Hepatic stellate cell (primary cell): ENCODE measurements at places on chromosomes 2 and 18.

- DNase-seq: peak; percentile 9
Observed at GRCh38 chr2:137161250-137161649, 395.9 kb downstream of the THSD7B start.

GRCh38 chr2:217681791-217682190, 321.0 kb downstream of the TNS1 start:
- no peak for DNase-seq

DNA sequence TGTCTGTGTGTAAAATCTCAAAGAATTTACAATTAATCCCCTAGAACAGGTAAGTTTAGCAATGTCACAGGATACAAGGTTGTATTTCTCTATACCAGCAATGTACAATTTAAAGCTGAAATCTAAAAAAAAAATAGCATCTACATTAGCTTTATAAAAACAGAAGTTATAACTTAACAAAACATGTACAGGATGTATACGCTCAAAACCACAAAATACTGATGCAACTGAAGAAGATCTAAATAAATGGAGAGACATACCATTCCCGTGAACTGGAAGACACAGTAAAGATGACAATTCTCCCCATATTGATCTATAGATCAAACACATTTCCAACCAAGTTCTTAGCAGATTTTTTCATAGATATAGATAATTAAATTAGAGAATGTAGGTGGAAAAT, 17.5 kb upstream of the RANBP2 start:
- DNase-seq: no peak

DNA sequence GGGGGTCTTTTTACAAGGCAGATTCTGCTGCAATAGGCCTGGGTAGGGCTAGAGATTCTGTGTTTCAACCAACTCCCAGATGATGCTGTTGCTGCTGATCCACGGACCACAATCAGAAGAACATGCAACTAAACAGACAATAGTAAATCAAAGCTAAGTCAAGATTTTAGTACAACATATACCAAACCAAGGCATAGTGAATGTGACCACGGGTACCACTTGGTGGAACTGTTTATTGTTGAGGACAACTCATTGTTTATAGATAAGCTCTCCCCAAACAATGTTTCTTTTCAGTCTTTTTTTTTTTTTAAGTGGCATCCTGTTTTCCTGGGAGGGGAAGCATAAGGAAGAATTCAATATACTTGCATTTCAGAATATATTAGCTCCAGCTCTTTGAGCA, 36.0 kb upstream of the DARS1 start:
- DNase-seq: no peak

DNA sequence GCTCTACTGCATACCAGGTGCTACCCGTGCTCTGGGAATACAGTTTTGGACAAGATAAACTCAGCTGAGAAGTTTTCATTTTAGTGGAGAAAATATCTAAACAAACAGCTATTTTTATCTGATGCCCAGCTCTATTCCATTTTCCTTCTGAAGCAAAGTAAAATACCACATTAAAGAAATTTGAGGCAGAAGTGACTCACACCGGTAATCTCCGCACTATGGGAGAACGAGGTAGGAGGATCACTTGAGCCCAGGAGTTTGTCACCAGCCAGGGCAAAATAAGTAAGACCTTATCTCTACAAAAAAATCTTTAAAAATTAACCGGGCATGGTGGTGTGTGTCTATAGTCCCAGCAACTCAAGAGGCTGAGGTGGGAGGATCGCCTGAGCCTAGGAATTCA, 416.2 kb upstream of the LYPD1 start:
- no peak for DNase-seq

- no peak for DNase-seq
Observed at GRCh38 chr2:17160594-17160993, 357.6 kb downstream of the RAD51AP2 start.

DNA sequence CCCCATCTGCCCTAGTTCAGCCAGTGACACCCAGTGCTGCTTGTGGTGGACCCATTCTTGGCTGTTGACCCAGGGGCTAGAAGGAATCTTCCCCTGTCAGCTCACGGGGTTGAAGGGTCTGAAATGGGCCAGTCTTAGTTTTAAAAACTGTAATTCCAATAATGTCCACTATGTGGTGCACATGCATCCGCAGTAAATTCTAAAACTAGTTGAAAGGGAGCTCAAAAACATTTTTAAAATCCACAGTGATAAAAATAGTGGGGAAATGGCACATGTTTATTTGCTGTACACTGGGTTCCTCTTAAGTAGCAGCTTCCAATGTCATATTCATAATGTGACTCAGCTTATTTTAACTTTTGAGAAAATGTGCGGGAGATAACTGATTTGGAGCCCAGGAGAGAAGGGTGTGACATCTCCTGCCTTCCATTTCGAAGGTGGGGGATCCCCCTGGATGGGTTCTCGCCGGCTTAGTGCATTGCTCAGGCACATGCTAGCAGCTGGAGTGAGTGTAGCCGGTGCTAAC, 32.8 kb downstream of the GRHL1 start:
- peak; percentile 59 for DNase-seq

DNA sequence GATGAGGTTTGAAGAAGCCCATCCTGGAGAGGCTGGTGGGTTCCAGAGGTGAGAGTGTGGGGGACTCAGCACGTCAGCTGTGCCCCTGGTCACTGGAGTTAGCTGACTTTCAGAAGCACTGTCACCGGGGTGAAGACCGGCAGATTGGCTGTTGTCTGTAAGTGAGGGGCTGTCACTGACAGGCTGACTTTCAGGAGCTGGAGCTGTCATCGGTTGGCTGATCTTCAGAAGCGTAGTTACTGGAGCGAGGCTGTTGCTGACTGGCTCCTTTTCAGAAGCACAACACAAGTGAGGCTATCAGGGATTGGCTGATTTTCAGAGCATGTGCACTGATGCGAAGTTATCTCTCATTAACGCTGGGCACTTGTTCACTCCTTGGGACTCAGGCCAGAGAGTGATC, 738.4 kb upstream of the ID2 start:
- no peak for DNase-seq

DNA sequence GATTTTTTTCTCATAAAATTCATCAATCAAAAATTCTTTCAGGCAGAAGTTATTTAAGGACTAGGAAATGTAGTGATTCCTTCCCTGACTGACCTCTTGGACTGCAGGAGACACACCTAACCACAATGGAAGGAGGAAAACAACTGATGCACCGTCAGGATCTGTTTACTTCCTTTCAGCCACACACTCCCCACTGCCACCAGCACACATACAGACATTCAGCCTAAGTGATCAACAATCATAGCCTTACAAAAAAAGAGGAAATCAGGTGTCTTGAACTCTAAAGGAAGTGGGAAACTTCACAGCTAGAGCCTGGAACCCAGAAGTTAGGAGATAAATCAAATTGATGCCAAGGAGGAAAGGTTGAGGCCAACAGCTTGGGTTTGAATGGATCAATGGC, 213.5 kb upstream of the ACVR2A start:
- DNase-seq: no peak

DNA sequence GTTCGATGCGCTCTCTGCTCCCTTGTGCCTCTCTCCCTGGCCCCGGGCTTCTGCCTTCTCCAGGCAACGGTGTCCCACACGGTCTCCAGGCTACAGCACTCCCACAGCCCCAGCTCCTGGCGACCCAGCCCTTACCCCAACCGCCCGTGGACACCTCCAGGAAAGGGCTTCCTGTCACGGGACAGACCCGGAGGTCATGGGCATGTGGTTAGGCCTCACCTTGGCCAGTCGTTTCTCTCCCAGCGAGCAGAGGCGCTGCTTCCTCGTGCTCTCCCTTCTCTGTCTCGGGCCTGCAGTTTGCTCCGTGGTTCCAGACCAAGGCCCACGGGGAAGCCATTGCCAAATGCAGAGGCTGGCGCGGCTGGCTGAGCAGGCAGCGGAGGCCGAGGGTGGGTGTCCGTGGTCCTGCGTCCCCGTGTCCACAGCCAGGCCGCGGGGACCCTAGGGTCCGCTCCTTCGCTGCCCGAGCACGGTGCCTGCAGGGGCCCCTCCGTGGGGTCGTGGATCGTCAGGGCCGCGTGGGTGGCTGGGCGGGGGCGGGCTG, 61.0 kb upstream of the IL1RL1 start:
- DNase-seq: no peak

GRCh38 chr18:31736630-31737029, 24.1 kb downstream of the SLC25A52 start:
- DNase-seq: no peak

GRCh38 chr2:96961210-96961950, 25.0 kb downstream of the FAM178B start:
- DNase-seq: no peak

DNA sequence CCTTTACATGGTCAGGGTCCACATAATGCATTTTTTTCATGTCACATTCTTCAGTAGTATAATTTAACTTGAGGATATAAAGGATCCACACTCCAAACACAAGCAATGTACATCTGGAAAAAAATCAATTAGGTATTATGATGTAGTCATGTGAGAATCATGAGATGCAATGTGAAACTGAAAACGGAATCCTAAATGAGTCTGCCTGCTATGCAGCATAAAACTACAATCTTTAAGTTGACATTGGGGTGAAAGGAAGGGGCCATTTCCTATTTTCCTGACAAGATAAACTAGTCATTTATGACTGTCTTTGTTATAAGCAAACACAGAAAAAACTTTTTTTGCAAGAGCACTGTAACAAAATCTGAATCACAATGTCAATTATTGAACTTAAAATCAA, 27.6 kb downstream of the ST3GAL5 start:
- DNase-seq: no peak

DNA sequence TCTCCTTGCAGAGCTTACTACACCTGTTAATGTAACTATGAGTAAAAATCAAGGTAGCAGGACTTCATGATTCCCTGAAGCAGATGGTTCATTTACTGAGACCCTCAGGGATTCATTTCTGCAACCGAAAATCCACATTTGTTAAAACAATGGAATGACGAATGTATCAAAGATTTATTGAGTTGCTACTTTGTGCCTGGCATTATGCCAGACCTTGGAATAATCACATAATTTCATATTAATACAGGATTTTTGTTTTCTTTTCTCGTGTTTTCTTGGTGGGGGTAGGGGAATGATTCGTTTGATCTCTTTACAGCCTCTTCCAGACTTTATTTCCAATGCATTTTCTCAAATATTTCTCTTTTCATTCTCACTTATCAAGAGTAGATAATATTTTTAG, 8.9 kb upstream of the KIF5C start:
- DNase-seq: no peak

DNA sequence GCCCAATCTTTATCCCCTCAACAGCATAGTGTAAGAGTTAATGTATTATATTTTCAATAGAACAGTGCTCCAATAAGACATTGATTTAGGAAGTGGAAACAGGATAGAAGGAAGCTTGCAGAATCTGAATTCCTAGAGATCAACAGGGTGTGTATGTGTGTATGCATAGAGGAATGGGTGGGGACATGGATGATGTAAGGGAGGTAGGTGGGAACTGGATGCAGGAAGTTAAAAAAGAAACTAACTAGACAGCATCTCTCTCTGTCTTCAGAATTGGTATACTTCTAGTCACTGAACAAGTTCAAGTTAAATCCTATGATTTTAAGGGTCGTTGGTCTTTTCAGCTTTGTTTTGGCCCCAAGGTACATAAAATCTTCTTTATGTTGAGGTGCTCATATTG, 196.6 kb downstream of the PMAIP1 start:
- no peak for DNase-seq

- DNase-seq: no peak
Observed at GRCh38 chr2:193496786-193497185, 1302.1 kb upstream of the TMEFF2 start.

DNA sequence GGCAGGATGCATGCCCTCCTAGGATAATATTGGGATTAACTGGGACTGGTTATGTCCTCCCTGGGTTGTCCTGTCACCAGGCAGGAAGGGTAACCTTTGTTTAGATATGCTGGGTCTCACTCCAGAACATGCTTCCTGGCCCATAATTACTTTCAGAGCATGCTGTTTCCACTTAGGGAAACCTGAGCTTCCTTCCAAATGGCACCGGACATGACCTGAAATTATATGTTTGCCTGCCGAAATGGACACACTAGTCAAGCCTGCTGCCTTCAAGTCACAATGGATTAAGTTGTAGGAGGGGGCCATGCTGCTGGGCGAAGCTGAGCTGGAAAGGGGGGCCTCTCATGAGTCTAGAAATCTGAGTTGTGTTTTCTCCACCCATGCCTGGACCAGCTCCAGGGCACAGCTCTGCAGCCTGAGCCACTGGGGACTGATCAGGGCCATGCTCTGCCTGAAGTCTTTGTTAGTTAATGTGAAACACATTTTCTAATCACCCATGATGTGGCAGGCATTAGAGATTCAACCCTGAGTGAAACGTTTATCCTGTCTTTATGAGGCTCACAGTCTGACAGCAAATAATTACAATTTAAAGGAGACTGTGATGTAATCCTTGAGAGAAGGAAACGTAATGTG, 273.3 kb downstream of the TNS1 start:
- no peak for DNase-seq

DNA sequence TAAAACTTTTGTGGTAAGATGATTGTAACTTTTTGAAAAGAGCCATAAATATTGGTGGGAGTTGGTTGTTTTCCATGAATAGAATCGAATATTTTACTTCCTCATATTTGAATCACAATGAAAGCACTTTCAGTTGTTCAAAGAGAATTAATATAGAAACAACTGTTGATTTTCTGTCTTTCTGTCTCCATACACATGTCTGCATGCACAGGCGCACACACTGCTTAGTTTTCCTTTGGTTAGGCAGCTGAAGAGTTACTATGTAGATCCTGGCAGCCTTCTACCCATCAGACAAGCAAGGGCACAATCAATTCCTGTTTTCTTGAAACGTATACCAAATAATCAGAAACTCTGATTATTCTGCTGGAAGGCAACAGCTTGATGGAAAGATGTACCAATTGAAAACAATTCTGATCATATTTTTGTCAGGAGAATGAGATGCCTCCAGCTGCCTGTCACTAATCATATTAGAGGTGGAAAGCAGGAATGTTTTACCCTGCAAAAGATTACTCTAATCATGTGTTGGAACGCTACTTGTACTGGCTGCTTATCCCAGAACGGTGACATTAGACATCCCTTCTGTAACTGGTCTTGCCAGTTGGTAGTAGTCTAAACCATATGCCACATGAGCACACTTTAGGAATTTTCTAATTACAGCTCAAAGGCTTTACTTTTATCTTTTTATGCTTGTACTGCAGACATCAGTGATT, 24.0 kb downstream of the SPATS2L start:
- DNase-seq: no peak

DNA sequence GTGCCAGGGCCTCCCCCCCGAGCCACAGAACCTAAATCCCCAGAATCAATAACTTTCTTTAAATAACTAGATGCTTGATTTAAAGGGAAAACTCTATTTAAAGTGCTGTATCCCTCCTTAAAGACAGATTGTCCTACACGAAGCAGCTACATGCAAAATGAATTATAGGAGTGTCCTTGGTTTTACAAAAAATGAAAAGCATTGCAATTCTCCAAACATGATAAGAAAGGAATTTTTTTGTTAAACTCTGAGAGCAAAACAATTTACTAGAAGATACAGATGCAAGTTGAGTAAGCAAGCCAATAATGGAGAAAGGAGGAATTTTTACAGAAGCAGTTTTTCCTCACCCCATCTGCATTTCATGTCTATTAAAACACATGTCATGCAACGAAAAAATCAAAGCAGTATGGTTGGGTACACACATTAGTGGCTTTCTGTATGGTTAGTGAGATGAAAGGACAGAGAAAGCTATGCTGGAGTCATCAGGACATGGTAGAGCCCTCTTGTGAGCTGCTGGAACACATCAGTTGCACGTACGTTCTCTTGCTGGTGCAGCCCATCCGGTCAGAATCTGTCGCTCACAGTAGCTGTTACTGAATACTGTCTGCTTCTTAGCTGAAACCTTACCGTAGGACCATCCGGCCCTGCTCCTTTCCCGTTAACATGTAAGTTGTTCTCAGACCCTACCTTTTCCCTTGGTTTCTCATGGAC, 25.9 kb upstream of the STEAP3 start:
- DNase-seq: no peak
